AML-193 (cell line): ENCODE measurements at places on chromosomes 5 and 9.
A peak's percentile ranks its signal among the peaks of the same experiment; 100 is the strongest.

- peak; percentile 11 for DNase-seq
Observed at GRCh38 chr5:74149395-74149794, 491.1 kb downstream of the ENC1 start.

DNA sequence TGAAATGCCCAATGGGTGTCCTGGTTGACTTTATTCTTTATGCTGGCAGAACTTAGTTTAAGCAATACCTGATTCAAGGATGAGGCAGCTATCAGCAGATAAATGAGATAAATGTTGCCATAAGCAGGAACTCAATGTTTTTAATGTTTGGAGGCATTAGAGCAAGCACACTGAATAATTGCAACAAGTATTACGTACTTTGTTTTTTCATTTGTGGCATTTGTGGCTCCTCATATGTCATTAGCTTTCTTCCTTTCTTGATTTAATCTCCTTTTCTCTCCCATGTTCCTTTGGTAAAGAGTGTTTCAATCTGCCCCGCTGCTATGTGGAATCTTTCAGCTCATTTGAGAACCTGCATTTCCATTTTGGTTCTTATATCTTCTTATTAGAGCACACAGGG is 6.4 kb upstream of the NR3C1 start:
- no peak for DNase-seq

- DNase-seq = no peak
Observed at GRCh38 chr5:93294199-93294598, 286.8 kb downstream of the NR2F1-AS1 start.

DNA sequence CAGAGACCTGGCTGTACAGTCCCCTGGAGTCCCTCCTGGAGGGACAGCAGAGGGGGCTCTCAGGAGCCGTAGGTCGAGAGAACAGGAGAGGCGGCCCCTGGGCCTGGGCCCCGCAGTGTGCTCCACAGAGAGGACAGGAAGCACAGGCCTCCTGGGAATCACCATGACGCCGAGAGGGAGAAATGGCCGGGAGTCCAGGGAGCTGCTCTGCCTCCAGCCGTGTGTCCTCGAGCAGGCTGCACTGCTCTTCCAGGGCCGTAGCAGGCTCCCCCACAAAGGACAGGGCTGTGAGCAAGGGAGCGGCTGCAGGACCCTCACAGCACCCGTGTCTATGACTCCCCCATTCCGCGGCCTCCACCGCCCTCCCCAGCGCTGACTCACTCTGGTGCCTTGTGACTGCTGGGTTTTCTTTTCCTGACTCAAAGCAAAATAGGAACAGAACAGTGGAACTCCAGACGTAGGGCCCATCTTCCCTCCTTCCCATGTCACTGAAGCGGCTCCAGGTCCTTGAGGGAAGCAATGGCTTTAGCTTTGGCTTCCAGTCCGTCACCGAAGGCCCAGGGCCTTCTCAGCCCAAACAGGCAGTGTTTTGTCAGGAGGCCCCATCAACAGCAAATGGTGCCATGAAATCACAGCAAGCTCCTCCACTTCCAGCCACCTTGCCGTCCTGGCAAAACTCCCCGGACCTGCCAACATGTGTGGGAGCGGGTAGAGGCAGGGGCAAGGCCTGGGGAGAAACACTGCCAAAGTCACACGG is 114.2 kb downstream of the LHFPL2 start:
- no peak for DNase-seq

DNA sequence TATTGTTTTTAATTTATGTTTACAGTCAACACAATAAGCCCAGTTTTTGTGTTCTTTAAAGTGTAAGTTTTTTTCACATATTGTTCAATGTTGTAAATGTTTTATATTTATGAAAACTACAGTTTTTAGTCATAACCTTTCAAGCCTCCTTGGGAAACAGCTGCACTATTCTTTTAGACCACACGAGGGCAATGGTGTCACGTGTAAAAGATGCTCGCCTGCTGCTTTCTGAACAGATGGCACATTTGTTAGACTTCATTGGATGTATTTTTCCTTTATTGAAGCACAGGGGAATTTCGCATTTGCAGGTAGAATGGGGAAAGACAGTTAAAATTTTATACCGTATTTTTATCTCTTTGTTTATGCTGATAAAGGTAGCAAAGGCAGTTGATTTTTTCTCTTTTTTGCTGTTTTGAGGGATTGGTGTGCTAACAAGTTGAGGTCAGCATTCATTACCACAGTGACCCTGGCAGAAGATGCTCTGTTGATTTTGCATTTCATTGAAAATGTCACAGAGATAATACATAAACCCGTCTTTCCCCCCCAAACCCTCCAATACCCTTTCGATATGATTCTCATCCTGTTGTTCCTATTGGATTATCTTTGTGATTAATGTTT is 59.0 kb downstream of the MAT2B start:
- DNase-seq = peak; percentile 34

DNA sequence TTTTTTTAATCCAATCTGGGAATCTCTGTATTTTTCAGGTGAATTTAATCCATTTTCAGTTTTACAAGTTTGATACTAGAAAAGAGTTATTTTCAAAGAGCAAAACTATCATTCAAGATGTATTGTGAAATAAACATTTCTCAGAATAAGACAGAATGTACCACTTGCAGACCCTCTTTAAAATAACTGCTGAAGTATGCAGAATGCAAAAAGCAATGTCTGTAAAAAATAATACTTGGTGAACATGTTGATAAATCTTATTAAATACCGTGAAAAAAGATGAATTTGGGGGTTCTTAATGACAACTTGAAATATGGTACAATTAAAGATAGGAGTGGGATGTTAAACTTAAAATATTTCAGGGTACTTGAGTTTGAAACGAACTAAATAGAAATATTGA is 26.1 kb upstream of the RASA1 start:
- DNase-seq = no peak

DNA sequence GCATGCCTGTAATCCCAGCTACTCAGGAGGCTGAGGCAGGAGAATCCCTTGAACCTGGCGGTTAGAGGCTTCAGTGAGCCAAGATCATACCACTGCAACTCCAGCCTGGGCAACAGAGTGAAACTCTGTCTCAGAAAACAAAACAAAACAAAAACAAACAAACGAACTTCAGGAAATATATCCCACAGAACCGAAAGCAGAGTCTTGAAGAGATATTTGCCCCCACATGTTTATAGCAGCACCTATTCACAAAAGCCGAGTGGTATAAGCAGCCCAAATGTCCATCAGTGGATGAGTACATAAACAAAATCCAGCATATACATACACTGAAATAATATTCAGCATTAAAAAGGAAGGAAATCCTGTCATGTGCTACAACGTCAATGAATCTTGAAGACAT is 57.6 kb upstream of the GRIN3A start:
- DNase-seq = no peak

DNA sequence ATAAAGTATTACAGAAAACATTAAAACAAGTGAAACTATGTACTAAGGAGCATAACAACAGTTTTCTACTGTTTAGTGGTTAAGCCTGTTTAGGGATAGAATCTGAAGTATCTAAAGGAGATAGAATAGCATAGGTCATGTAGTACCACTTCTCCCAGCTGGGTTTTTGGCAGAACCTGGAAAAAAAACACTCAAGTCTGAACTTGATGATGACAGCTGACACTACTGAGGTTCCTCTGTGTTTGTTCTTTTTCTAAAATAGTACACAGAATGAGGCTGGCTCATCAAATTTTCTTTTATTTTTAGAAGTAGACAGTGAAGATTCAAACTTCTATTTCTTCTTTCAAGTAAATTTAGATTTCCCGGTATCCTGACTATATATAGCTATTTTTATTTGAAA is 203.8 kb upstream of the ACO1 start:
- no peak for DNase-seq

GRCh38 chr5:140189977-140190871 is 15.2 kb downstream of the CYSTM1 start:
- no peak for DNase-seq

DNA sequence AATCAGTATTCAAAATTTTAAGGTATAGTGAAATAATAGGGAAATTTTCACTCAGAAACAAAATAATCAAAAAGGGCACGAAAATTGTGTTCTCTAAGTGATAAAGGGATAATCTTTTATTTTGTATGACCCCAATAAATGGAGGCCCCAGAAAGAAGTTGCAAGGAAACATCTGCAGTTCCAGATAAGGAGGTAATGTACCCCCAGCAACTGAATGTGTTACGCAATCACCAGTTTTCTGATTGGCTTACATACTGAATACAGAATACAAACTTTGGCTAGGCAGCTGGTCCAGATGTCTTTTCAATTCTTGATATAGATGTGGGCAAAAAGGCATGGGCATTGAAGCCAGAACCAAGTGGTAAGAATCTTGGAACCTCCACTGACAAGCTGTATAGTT is 1.7 kb upstream of the TOPORS start:
- DNase-seq = no peak
